ENCODE measurements at places on chromosomes 1 and 21. TPM values are rescaled to one million over a fixed set of nuclear protein-coding genes. Genes with fewer than 3 reads are reported as not detected.

Gene TFB2M
- 37.4 TPM for total RNA-seq

Gene CASZ1
- 1.7 TPM for total RNA-seq

Gene TIAM1
- 0.69 TPM for total RNA-seq

Gene SLC30A10
- 0.14 TPM for total RNA-seq

Gene TMEM39B
- 9.9 TPM for total RNA-seq

Gene RBBP4
- total RNA-seq = 67.2 TPM

Gene SLC30A2
- 0.30 TPM for total RNA-seq

Gene ALG14
- total RNA-seq = 6.5 TPM

Gene CELA3A
- total RNA-seq = not detected

Gene RPTN
- total RNA-seq = not detected

Gene CFAP141
- not detected for total RNA-seq

Gene MEX3A
- 2.3 TPM for total RNA-seq

Gene VWA1
- 14.5 TPM for total RNA-seq

Gene KCNN3
- 0.05 TPM for total RNA-seq

Gene PCP4L1
- total RNA-seq = 0.10 TPM

Gene ACTA1
- total RNA-seq = 0.15 TPM

Gene HES2
- total RNA-seq = 3.6 TPM

Gene ISG20L2
- 35.0 TPM for total RNA-seq

Gene MANEAL
- total RNA-seq = 25.5 TPM

Gene FAF1
- 39.9 TPM for total RNA-seq

Gene KIF21B
- total RNA-seq = 2.6 TPM

Gene C1orf226
- total RNA-seq = 1.3 TPM

Gene RSPH1
- total RNA-seq = 0.40 TPM

Gene C1orf216
- total RNA-seq = 15.0 TPM

Gene PEAR1
- total RNA-seq = 6.0 TPM

Gene OXCT2
- total RNA-seq = 0.49 TPM

Gene CDKN2C
- 11.4 TPM for total RNA-seq

All from A549 treated with GW870086 at 1 μM for 4 hours (cell line).